ENCODE measurements at places on chromosomes 3 and 15.

DNA sequence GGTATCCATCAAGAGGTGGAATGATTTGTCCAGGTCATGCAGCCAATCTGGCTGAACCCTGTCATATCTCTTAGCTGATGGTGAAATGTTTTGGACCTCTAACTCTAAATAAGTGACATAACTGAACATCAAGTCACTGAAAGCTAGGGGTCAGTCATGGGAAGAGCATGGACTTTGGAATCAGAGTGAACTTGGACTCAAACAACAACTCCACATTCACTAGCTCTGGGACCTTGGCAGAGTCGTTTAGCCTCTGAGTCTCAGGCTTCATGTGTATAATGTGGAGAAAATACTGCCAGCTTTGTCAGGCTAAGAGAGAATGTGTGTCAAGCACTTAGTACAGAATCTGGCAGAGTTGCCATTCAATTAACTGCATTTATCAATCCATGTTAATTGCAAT lies 557.8 kb upstream of the CFAP20DC start:
- DNase-seq, result no peak

- DNase-seq, result no peak
Observed at GRCh38 chr15:62625429-62626033, 417.0 kb upstream of the TPM1 start.

GRCh38 chr3:119829420-119829819 lies 47.5 kb downstream of the NR1I2 start:
- DNase-seq, result no peak

GRCh38 chr3:112345681-112346080 lies 12.7 kb downstream of the CD200 start:
- no peak for DNase-seq

DNA sequence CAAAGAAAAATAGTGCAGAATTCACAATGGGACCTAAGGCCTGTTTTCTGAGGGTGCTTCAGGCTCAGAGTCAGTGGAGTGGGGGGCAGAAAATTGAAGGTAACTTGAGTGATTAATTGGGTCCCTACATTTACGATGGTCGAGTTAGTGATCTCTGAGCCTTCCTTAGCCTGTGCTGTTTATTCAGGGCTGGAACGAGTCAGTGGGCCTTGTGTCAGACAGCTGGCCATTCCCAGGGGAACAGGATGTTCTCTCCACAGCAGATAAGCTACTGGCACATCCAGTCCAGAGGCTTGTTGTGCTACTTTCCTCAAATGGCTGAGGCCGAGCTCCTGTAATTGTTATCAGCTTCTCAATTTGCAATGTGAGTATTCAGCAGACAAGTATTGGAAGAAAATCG lies 29.2 kb upstream of the CNTN3 start:
- DNase-seq, result no peak

DNA sequence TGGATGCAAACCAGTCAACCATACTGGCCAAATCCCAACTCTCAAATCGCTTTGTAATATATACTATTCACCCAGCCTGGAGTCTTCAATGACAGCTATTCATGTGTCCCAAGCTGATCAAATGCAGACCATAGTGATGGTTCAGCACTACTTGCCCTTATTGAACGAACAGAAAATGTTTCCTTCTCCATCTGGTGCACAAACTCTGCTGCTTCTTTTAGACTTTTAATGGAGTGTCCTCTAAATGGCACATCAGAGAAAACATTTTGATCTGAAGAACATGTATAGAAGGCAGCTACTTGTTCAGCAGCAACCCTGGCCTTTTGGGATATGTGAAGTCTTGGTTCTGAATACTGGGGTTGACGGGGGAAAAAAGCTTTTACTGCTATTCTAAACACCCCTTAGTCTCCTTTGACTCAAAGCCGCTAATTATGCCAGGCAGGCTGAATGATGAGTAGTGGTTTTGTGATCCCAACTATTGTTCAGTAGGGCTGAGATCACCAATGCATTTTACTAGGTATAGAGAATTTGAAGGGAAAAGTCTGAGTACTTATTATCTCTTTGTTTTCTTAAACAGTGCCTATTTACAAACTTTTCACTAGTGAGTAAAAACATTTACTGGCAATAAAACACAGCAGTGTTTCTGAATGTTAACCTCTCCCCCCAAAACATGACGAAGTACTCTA lies 781.2 kb downstream of the ROBO1 start:
- DNase-seq, result no peak

DNA sequence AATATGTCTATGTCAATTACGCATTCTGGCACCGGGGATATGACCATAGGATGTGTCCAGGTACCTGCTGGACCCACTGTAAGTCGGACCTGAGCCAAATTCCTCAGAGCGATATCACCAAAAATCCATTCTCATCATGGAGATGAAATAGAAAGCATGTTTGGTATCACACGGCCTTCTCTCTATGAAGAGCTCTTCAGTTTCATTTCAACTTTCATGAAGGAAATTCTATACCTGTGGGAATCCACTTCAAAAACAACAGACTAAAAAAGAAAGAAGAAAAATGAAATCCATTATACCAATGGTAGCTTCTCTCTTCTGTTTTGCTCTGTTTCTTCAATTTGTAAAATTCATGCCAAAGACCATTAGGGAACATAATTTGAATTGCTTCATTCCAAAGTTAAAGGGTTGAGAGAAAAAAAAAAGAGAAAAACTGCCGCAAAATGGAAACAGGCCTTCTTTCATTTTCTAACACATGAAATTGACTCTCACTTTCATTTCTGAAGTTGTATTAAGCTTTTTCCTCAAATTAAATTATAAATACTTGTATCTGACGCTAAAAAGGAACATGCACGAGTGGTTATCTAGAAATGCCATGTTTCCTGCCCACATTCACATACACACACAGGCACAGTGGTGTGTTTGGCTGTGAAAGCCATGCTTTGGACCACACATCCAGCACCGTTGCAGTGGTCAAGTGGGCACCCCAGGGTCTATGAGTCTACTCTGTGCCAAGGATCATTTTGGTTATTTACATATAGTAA lies 46.9 kb upstream of the DIPK2A start:
- DNase-seq, result no peak

- DNase-seq, result no peak
Observed at GRCh38 chr3:142976621-142977398, 13.3 kb upstream of the PAQR9 start.

DNA sequence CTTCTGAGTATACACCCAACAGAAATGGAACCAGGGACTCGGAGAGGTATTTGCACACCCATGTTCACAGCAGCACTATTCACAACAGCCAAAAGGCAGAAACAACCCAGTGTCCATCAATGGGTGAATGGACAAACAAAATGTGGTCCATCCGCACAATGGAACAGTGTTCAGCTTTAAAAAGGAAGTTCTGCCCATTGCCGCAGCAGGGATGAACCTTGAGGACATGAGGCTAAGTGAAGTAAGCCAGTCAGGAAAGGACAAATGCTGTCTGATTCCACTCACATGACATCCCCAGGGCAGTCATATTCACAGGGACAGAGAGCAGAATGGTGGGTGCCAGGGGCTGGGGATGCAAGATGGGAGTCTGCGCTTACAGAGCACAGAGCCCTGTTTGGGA lies 7.5 kb downstream of the IQSEC1 start:
- DNase-seq, result no peak

DNA sequence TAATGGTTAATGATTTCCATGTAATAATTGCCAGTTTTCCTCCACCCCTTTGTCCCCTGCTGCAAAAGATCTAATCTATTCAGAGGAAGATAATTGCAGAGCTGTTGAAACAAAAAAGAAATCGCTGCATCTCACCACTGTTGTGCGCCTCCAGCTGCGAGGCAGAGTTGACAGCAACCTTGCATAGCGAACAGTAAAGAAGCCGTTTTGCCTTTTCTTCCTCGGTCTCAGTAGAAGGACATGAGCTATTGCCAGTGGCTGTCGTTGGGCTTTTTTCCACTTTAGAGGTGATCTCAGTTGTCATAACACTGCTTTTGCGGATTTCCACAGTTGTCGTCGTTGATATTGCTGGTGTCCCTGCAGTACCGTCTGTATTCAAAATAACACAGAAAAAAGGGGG lies 314.2 kb downstream of the ZNF385D start:
- peak; percentile 64 for DNase-seq

- DNase-seq, result no peak
Observed at GRCh38 chr3:65850261-65850660, 188.5 kb downstream of the MAGI1 start.

GRCh38 chr15:31228011-31228484 lies 98.6 kb upstream of the KLF13 start:
- no peak for DNase-seq

GRCh38 chr15:59436774-59437141 lies 1.2 kb upstream of the FAM81A start:
- no peak for DNase-seq

GRCh38 chr3:86047161-86047560 lies 943.8 kb downstream of the VGLL3 start:
- no peak for DNase-seq

GRCh38 chr3:140974900-140975299 lies 33.3 kb downstream of the SLC25A36 start:
- no peak for DNase-seq

DNA sequence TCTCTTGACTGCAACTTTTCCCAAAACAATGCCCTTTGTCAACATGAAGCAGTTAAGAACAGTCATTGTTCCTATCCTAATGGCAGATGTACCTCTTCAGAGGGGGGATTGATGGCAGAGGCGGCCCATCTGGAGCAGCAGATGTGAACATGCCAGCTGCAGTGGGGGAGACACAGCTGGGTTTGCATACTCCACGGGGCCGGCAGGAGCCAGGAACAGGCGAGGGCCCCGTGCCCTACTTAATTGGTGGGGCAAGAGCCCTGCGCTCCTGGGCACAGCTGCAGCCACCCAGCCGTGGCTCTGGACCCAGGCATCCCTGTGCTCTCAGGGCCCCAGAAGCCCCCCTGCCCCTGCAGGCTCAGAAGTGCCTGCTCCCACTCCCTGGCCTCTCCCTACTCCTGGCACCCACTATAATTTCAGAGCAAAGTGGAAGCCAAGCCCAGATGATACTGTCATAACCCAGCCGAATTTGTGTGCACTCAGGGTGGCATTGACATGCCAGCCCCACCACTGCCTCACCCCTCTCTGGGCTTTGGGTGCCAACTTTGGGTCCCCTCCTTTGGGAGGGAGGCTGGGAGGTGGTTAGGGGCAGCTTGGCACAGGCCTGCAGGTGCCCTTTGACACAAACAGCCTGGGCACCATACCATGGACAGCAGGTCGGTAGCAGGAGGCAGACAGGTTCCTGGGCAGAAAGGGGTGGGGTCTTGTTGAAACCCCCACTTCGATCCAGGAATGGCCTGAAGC lies 34.6 kb downstream of the ROPN1B start:
- DNase-seq, result no peak

GRCh38 chr3:11304175-11304574 lies 32.0 kb downstream of the ATG7 start:
- DNase-seq, result no peak

DNA sequence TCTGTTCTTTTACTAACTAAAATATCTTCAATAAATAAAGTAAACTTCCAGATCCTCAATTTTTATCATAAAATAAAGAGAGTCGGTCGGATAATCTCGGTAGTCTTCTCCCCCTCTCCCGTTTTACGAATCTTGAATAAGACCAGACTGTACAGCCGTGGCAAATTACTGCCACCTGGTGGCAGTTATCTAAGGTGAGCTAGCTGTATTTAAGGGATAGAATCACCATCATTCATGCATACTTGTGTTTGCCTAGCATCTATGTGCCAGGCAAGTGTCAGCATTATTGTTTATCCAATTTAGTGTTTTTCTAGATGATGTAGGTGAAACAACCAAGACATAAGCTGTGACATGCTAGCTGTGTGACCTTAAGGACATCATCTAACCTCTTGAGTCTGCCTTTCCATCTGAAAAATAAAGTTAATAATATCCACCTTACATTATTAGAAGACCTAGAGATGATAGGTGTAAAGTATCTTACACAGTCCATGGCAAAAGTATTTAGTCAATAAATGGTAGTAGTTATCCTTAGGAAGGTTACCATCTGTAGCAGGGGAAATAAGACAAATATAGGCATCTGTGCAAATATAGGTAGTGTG lies 21.3 kb downstream of the DUT start:
- peak; percentile 71 for DNase-seq

- DNase-seq, result no peak
Observed at GRCh38 chr15:94061041-94061440, 170.3 kb upstream of the MCTP2 start.

DNA sequence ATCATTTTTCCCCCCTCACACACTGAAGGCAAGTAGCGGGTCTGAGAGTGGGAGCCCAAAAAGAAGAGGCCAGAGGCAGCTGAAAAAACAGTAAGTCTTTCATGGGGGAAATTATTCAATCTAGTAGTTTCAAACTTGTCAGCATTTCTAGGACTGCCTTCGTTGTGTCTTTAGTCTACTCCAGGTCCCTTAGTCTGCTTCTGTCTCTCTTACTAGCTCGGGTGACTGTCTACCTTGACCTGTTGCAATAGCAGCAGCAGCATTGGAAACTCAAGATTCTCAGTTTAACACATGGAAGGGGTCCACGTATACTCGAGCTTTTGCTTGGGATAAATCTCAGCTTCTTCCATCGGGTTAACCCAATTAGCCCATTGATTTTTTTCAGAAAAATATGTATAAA lies 28.9 kb downstream of the CHD2 start:
- no peak for DNase-seq

GRCh38 chr3:64890006-64890405 lies 202.2 kb upstream of the ADAMTS9 start:
- DNase-seq, result no peak

- no peak for DNase-seq
Observed at GRCh38 chr3:140188285-140188684, 253.3 kb downstream of the CLSTN2 start.

DNA sequence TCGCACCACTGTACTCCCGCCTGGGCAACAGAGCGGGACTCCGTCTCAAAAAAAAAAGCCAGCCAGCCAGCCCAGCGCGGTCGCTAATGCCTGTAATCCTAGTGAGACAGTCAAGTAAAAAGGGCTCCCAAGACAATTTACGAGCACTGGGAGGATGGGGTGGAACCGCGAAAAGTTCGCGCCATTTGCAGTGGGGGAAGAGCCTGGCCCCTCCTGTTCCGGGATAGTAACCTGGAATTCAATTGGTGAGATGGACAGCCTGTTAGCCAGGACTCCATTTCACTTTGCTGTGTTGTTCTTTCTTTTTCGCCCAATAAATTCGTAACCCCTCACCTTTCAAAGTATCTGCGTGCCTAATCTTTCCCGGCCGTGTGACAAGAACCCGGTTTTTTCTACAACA lies 19.5 kb downstream of the SLC4A7 start:
- no peak for DNase-seq

DNA sequence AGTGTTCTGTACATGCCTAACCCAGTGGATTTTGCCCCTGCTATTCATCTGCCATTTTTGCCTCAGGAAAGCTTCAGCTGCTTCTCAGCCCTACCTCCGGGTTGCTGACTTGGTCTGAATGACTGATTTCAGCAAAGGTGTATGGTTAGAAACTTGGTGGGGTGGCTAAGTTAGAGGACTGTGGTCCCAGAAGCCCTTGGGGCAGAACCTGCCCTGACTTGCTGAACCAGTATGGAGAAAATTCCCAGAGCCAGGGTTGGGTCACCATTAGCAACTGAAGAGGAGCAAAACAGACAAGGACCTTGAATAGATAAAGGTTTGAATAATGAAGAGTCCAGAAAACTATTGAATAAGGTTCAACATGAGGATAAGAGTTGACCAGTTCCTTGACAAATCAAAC lies 6.1 kb upstream of the WWTR1 start:
- no peak for DNase-seq
